Stimulated activated naive CD8-positive, alpha-beta T cell treated with anti-CD3 and anti-CD28 coated beads, Interleukin-15, amount 100 ng/mL, for 72 hours (primary cell): ENCODE measurements at places on chromosomes 1 and 21.

DNA sequence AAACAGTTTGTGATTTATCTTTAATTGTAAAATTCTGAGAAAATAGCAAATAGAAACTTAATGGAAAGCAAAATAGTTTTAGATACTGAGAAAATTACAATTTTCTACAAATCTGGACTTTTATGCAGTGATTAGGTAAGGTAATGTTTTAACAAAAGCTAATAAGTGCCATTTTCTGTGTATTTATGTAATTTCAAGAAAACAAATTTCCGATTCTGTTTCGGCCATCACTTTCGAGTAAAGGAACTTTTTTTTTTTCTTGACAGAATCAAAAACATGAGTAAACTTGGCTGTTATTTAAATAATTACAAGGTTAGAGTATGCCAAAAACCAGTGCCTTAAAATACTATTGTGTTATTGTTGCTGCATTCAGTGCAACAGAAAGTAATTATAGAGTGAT lies 280.4 kb upstream of the C1orf105 start:
- no peak for DNase-seq

- no peak for DNase-seq
Observed at GRCh38 chr1:147292012-147292411, 49.5 kb downstream of the CHD1L start.

GRCh38 chr1:150207281-150207971 lies 28.5 kb downstream of the ANP32E start:
- DNase-seq: no peak

- DNase-seq: no peak
Observed at GRCh38 chr1:35640380-35641232, 720 bp downstream of the PSMB2 start.

DNA sequence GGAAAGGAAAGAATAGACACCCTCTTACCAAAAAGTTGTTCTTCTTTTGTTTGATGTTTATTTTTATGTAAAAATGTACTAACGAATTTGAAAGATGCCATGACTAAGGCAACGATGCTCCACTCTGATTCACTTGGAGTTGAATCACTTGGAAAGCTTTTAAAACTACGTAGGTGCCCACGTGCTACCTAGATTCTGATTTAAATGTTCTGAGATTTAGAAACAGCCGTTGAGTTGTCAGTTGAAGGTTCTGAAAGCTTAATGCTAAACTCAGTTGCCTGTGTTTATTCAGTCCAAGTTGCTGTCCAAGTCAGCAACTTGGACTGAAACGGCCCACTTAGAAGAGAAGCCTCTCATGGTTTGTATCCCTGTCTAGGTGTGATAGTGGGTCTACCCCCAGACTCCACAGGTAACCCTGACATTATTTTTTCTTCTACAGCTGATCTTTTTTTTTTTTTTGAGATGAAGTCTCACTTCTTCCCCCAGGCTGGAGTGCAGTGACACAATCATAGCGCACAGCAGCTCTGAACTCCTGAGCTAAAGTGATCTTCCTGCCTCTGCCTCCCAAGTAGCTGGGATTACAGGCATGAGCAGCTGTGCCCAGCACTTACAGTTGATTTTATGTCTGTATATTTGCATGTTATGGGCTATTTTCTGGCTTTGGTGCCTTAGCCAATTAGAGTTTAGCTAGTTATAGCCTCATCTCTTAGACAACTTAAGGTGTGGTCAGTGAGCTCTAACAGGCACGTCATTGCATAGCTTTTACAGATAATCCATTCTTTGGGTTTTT lies 1.4 kb upstream of the VAMP4 start:
- DNase-seq: no peak

- no peak for DNase-seq
Observed at GRCh38 chr21:16837721-16838120, 675.1 kb upstream of the CXADR start.

DNA sequence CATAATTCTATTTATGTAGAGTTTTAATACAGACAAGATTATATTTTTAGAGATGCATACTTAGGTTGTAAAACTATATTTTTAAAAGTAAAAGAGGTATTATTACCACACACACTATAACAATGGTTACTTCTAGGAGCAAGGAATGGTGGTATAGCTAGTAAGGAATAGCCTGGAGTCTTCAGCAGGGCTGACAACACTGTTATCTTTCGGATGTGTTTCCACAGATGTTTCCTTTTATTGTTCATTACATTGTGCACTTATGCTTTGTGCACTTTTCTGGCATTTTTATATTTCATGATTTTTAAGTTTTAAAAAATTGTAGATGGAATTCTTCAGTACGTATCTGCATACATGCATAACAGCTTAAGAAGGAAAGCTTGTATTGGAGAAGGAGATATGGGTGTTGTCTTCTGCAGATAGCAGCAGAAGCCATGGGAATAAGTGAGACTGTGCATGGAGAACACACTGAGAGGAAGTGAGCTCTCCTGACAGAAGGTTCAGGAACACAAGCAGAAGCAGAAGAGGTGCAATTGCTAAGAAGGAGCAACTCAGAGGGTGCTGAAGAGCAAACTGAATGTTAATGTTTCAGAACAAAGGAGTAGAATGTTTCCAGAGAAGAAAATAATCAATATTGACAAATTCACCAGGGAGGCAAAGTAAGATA lies 91.8 kb downstream of the UCHL5 start:
- DNase-seq: no peak

- no peak for DNase-seq
Observed at GRCh38 chr1:226939438-226940028, 561 bp upstream of the COQ8A start.

DNA sequence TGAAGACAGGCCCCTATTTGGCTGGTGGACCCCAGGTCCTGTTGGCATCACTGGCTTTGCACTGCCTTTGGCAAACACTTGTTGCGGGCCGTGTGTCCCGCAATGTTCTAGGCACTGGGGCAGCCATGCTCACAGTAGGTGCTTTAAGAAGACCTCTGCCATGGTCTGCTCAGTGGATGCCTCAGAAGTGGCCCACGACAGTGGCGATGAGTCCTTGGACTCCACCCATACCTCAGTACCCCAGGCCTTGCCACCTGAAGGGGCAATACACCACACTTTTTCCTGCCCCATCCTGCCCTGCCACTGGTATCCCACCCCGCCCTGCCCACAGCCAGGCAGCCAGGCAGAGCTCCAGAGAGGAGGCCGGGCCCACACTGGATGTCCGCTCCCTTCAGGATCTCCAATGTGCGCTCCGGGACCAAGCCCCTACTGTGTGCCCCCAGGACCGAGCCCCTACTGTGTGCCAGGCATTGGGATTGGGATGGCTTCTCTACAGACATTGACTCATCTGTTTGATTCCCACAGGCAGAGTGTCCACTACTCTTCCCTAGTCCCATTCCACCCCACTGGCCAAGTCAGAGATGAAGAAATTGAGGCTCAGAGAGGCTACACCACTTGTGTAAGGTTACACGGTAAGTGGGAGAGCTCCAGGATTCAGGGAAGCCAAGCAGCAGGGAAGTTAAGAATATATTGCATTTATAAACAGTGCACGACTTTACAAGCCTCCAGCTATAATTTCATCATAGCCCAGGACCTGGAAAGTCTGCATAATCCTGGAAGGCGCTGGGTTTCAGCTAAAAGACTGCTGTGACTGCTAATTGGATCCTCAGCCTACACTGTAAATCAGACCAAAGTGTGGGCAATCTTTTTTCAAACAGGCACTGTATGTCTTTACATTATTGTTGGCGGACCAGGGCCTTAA lies 101.6 kb downstream of the DMRTB1 start:
- no peak for DNase-seq

- DNase-seq: no peak
Observed at GRCh38 chr1:229156872-229157271, 114.0 kb upstream of the RAB4A start.

GRCh38 chr1:37177230-37177864 lies 143.0 kb upstream of the GRIK3 start:
- peak; percentile 15 for DNase-seq

- DNase-seq: no peak
Observed at GRCh38 chr1:218165701-218166114, 119.4 kb upstream of the RRP15 start.

GRCh38 chr1:84742653-84743052 lies 52.4 kb upstream of the SSX2IP start:
- DNase-seq: no peak

DNA sequence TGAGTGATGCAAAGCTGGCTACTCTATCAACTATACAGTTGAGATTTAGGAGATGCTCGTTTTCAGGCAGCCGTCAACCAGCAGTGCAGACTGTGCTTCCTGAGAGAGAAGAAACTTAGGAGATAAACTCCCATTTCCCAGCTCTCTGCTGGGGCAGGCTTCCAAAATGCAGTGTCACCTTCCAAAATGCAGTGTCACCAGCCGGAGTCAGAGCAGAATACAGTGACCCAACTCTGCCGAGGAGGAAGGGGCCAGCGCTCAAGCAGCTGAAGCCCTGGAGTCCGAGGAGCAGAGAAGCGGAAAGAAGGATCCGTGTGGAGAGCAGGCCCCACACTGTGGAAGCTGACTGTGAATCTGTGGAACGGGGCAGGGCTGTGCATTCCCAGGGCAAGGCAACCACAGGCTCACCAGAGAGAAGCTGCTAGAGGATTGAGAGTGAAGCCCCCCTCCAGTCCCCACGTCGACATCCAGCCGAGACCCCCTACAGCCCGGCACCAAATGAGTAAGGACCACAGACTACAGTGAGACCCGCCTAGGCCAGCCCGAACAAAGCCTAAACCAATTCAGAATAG lies 703 bp upstream of the KRTAP12-1 start:
- no peak for DNase-seq

DNA sequence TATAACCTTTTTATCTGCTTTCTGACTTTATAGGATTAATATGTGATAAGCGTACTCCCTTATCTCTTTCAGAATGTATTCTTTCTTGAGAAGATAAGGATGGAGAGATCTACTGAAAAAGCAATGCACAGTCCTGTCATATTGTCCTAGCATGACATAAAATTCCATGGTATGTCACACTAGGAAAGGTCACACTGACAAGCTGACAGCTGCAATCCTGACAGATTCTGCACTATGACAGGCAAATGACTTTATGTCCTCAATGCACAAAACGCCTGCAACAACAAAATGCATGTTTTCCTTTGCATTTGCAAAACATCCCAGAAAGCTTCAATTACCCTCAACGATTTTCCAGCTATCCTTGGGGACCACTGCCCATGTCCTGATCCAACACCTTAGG lies 393.8 kb downstream of the DSCAM start:
- no peak for DNase-seq

DNA sequence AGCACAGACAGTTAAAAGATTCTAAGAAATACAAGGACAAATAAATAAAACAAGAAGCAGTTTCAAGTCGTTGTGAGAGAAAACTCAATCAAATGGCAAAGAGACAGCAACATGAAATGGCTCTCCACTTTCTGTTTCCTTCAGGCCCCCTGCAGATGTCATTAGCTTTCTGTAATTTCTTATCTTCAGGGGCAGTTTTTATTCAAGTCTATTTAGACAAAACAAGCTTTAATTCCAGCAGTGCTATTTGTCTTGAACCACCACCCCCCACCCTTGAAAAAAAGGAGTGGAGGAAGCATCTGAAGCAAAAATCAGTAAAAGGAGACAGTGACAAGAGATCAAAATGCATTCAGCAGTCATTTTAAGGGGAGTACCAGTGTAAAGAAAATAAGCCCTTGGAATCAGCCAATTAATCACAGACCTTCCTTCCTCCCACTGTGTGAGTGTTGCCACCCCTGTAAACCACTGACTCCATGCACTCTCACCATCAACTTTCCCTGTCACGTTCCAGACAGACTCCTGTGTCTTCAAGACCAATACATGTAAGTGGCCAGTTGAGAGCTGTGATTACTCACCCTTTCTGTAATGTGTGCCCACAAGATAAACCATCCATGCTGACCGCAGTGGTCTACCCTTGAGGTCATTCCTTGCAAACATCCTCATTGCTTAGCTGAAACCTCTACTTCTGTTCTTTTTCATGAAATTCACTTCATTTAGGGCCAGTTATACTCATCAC lies 136.1 kb upstream of the HOOK1 start:
- no peak for DNase-seq

DNA sequence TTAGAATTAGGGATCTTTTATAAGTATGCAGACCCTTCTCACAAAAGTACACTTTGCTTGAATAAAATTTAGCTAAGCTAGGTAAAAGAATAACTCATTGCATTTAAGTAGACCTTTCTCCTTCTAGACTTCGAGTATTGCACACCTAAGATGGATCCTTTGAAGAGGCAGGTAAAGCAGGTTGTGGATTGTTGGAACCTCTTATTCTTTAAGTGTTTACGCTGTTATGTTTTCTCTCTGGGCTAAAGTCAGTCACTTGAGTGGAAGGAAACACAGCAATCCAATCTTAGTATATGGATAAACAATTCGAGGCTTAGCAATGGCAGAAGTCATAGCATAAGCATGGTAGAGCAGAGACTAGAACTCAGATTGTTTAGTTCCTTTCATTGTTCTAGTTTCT lies 11.4 kb downstream of the MAGI3 start:
- DNase-seq: no peak

DNA sequence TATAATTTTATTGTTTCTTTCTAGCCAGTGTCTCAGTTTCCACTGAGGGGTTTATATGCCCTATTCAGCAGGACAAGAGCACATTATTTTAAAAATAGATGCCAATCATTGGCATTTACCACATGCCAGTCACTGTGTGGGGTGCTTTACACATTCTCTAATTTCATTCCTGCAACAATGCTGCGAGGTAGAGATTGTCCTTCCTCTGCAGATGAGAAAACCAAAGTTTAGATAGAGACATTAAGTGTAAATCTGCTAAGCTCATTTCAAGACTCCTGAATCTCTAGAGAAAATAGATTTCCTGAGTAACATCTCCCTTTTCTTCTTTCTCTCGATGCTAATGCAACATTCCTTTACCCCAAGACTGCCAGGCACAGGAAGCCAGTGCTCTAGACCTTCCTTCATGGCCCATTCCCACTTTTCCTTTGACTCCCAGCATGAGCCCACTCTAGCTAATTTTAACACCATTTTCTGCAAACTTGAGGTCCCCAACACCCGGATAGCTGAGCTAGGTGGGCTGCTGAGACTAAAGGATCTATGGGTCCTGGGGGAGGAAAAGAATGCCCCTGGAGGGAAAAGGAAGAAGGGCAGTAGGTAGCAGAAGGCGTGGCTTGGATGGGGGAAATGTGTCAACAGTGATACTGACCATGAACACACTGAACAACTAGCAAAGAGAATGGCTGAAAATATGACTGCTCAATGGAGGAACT lies 50.0 kb downstream of the SH3GLB1 start:
- DNase-seq: no peak

DNA sequence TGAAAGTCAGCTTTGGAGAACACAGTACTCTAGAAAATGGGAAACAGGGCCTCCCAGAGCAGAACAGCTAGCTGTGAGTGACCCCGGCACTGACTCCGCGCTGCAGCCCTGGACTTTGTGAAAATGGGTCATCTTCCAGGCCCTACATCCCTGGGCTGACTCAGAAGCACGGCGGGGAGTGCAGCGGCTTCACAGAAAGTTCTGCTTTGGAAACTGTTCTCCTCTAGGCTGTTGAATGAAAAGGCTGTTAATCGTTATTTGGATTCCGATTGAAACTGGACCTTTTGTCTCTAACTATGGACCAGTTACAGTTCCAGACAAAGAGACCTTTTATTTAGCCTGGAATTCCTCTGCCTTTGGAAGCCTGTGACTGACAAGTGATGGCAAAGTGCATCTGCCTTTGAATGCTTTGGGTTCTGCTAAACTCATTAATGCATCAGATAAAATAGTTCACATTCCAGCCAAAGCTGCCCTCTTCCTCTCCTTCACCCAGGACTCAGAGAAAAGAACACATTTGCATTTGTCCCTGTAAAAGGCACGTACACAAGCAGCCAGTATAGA lies 144.9 kb upstream of the HOOK1 start:
- no peak for DNase-seq
